ENCODE measurements at places on chromosomes 1 and 21.

DNA sequence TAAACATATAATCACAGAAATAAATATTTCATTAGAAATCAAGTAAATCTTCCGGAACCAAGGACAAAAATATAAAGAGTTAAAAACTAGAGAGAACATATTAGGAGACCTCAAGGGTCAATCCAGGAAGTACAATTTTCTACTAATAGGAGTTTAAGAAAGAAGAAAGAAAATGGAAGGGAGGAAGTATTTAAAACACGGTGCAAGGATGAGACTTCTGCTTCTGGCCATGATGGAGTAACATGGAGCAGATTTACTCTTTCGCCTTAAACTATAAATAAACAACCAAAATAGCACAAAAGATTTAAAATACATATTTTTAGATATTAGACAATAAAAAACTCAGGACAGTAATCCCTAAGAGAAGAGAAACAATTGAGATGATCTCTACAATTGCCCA, 12.6 kb upstream of the IFNAR1 start:
- no peak for DNase-seq

DNA sequence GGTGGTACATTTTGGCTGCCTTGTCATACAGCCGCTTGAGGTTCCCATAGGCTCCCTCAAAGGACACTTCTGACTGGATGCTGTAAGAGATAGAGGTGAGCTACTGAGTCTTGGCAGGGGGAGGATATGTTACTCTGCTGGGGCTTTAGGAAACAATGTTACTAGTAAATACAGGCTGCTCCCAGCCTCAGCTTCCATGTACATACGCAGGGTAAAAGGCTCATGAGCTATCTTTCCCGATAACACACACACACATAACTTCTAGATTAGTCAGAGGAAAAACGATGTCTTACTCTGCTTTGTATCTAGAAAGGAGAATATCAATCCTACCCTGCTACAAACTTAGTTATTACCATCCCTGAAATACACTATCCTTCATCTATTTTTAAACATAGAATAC, 14.3 kb downstream of the SMG5 start:
- no peak for DNase-seq

DNA sequence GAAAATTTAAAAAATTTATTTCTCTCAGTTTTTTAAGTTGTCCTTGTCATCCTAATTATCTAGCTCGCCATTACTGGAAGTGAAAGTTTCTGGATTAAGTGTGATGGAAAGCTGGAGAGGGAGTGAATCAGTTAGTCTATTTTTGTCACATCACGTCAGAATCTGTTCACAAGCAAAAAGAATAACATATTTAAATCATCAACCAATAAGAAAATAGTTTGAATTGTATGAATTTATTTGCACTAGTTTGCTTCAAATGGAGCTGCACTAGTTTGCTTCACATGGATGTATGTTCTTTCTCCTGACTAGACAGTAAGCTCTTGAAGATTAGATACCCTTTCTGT, 22.8 kb downstream of the PHC2 start:
- no peak for DNase-seq

GRCh38 chr1:234852659-234853058, 242.7 kb upstream of the IRF2BP2 start:
- no peak for DNase-seq

GRCh38 chr1:20359451-20360330, 69.0 kb downstream of the VWA5B1 start:
- DNase-seq: no peak

DNA sequence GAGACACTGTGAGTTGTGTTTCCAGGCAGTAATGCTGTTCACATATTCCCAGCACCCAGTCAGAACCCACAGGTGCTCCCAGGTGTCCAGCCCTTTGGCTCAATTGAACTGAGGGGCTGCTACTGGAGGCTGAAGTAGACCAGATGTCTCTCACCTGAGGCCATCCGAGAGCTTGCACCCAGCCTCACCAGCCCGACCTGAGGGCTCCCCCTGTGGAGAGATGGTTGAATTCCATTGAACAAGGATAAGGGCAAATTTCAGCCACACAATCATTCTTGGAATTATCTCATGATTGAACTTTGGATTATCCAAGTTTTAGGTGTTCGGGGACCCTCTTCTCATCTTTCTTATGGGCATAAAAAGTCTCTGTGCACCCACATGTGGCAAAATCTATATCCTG, 52.1 kb downstream of the OBSCN start:
- DNase-seq: no peak

- DNase-seq: no peak
These were observed 127.8 kb downstream of the LMX1A start for GRCh38 chr1:165228676-165229075.

DNA sequence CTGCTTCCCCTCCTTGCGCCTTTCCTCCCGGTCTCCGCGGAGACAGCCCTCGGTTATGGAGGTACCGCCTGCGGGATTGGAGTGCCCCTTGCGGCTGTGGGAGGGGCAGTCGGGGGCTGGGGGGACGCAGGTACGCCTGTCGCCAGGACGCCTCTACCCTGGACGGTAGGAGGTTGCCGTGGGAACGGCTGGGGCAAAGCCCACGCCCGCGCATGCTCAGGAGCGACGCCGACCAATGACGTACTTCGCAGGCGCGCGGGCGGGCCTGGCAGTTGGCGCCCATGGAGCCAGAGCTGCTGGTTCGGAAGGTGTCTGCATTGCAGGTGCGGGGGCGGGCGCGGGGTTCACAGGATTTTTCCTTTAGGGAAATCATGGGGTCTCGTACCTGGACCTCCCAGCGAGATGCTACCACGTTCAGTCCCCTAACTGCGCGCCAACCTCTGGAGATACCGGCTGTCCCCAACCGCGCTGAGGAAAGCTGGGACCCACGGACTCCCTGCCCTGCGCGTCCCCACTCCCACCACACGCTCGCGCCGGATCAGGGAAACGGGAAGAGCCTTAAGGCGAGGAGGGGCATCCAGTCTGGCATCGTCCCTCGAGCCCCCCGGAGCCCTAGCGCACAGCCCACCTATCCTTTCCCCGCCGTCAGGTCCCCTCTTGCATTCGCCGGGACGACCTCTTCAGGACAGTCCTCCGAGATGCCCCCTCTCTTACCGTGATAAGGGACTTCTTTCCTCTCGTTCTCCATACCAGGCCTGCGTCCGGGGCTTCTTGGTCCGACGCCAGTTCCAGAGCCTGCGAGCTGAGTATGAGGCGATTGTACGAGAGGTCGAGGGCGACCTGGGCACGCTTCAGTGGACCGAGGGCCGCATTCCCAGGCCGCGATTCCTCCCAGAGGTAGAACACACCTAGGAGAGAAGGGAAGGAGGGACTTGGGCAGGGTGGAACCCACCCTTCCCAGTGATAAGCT, at the start of gene IQCC:
Gene IQCC (plus strand): TSS at position 271 of the 970 bp plus-strand sequence. CDS start 11 bp downstream, at position 282.
- DNase-seq: no peak

- no peak for DNase-seq
These were observed 876 bp downstream of the SLAMF8 start for GRCh38 chr1:159827549-159827948.

GRCh38 chr1:247456021-247456420, 1.9 kb downstream of the OR2B11 start:
- DNase-seq: no peak

GRCh38 chr1:78834201-78834741, 172.3 kb downstream of the ADGRL4 start:
- no peak for DNase-seq
